Hepatic stellate cell (primary cell): ENCODE measurements at places on chromosomes 5 and 9.

DNA sequence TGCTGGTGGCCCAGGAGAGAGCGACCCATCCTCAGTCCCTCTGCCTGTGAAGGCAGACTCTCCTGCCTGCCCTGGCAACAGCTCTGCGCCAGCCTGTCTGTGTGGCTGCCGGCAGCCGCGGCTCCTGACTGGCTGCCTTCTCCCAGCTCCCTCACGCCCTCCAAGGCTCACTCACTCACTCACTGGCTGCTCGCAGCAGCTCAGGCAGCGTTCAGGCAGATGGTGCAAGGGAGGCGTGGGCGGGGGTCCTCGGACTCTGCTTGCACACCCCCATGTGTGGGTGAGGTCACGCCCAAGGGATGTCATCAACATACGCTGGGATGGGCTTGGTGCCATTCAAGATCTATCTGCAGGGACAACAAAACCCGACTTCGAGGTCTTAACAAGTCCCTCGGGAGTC is 66.7 kb downstream of the DAB2IP start:
- no peak for DNase-seq

DNA sequence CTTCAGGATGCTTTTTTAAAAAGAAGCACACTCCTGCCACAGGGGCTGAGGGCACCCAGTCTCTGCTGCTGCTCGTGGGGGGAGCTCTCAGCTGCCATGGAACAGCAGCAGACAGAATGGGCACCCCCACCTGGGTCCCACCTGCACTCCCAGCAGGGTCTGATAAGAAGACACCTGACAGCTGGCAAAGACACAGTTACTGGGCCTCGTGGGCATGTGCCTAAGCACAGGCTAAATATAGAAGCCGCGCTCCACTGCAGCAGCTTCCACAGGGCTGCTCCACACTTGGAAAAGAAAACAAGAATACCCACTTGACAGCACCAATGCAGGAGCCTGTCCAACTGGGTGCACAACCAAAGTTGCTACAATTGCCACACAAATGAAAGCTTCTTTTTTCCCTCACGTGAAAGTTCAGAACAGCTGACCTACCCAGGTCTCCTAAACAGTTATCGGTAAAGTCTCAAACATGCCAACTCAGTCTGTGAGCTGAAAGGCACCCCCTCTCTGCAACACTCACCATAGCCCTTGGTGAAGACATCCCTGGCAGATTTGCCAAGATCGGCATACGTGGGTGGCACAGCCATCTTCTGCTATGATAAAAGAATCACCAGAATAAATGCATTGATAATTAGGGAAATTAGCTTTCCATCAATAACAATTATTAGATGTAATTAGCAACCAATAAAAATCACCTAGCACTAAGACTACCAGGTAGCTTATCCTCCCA is 12.2 kb downstream of the VDAC1 start:
- DNase-seq = no peak

- no peak for DNase-seq
Measured at GRCh38 chr9:89175828-89176261, 2.8 kb downstream of the SHC3 start.

DNA sequence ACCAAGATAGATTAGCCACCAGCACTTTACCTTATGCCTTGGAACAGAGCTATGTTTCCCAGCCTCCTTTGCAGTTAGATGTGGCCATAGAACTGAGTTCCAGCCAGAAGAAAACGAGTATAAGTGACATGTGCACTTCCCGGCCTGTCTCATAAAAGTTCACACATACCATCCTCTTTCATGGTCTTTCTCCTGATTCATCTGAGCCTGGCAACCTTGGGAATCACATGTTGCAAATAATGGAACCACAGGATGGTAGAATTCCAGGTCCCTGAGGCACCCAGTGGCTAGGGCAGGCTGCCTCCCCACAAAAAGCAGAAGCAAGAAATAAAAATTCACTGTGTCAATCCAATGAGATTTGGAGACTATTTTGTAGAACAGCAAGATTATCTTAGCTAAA is 128.1 kb downstream of the PDE4D start:
- no peak for DNase-seq

DNA sequence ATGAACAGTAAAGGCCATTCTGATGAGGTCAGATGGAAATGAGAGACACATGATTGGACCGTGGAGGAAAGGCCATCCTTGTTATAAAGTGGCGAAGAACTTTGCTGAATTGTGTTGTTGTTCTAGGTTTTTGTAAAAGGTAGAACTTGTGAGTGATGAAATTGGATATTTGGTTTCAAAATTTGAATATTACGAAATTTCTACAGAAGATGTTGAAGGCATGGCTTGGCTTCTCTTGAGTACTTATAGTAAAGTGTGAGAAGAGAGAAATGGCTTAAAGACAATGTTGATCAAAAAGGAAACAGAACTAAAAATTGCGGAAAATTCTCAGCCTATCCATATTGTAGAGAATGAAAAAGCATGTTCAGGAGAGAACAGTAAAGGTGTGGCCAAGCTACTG is 166.6 kb upstream of the S1PR3 start:
- no peak for DNase-seq

GRCh38 chr9:88005240-88005639 is 30.9 kb upstream of the CDK20 start:
- DNase-seq = no peak

DNA sequence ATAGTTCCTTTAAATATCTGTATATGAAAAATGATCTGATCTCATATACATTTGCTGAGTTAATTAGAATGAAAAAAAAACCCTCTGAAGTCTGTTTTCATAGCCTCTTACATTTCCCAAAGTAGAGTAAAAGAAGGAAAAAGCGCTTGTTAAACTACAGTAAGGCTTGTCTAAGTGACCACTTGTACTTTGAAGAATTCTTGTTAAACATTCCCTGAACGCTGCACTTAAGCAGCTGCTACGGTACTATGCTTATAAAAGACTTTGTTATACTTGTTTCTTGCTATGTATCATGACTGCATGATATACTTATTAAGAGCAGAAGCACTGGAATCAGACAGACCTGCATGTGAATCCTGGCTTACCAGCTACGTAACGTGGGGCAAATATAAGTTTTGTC is 81.7 kb upstream of the MTAP start:
- no peak for DNase-seq

GRCh38 chr5:101532430-101532829 is 629.3 kb upstream of the ST8SIA4 start:
- DNase-seq = no peak

DNA sequence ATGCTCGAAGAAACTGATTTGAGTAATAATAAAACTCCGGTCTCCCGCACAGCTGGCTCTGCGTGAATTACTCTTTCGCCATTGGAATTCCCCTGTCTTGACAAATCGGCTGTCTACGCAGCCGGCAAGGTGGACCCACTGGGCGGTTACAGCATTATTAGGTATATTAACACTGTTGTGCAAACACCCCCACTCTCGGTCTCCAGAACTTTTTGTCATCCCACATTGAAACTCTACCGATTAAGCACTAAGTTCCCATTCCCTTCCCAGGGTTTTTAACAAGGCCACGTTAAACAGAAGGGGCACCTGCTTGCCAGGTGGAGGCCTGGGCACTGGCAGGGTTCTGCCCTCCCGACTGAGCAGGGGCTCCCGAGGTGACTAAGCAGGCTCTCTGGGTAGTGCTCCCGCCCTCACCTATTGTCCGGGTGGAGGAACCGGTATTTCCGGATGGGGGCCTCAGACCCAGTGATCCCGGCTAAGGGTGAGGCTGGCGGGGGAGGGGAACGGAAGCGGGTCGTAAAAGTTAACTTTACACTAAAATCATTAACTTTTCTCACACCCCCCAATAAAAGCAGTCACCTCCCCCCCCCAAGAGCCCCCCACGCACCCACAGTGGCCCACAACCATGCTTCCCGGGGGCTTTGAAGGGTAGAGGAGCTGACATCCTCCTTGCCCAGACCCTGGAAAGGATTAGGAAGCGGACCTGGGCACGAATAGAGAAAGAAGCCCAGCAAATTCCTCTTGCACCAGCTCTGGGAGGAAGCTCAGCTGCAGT is 53.5 kb upstream of the TJP2 start:
- DNase-seq = peak; percentile 41

DNA sequence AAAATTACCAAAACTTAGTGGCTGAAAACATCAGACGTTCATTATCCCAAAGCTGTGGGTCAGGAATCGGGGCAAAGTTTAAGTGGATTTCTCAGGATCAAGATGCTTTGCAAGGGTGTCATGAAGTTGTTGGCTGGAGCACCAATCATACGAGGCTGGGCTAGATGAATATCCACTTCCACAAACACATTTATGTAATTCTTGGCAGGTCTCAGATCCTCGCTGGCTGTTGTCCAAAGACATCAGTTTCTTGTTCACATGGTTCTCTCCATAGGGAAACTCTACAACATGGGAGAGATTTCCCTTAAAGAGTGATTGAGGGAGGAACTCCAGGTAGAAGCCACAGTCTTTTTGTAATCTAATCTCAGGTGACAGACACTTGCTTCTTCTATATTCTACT is 20.2 kb upstream of the CCDC192 start:
- no peak for DNase-seq

- no peak for DNase-seq
Measured at GRCh38 chr5:150788977-150789376, 10.4 kb downstream of the SMIM3 start.

- no peak for DNase-seq
Measured at GRCh38 chr9:112659906-112660305, 58.0 kb downstream of the INIP start.

DNA sequence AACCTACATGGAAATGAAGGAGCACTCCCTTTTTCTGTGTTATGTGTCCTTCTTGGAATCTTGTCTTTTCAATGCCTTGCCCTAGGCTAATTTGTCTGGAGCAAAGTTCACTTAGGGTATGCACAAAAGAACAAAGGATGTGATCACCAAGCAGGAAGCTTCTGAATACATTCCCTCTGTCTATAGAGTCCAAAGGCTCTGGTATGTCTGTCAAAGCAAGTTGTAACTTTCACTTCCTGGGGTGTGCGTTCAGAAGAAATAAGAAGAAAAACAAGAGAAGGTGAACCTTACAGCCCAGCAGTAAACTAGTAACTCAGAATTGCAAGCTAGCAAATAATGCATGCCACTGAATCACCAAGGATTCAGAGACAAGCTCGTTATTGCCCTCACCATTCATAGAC is 31.7 kb upstream of the CDH6 start:
- no peak for DNase-seq

- no peak for DNase-seq
Measured at GRCh38 chr5:3217771-3218495, 377.7 kb upstream of the IRX1 start.

- DNase-seq = no peak
Measured at GRCh38 chr5:54870271-54870670, 115.1 kb downstream of the ESM1 start.

GRCh38 chr9:132694144-132694543 is 23.9 kb downstream of the GTF3C4 start:
- no peak for DNase-seq

GRCh38 chr5:67196537-67197059 is at the start of gene CD180:
Gene CD180 (minus strand): TSS chr5:67196799. CDS start chr5:67196641, 158 bp downstream.
- no peak for DNase-seq

- DNase-seq = no peak
Measured at GRCh38 chr9:134693641-134694367, 52.2 kb downstream of the COL5A1 start.

GRCh38 chr5:147515269-147515668 is 5.4 kb upstream of the DPYSL3 start:
- DNase-seq = no peak

DNA sequence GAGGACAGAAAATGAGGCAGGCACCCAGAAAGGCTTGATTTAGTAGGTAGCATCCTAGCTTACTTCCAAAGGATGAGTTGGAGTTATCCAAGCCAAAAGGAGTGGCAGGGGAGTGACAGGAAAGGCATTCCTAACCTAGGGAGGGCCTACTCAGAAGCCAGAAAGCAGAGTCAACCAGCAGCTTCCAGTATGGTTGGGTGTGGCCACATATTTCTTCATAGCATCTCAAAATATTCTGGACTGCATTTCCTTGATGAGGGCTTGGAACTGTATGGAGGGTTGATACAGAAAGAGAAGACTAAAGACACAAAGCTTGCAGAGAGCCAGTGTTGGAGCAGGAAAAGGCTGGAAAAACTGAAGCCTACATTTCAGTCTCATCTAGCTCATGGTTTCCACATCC is 656.8 kb upstream of the DMAC1 start:
- DNase-seq = no peak

GRCh38 chr5:108681079-108681921 is 66.4 kb upstream of the FER start:
- peak; percentile 58 for DNase-seq

- DNase-seq = no peak
Measured at GRCh38 chr5:116759860-116760640, 185.4 kb upstream of the SEMA6A start.

- DNase-seq = no peak
Measured at GRCh38 chr5:172499287-172499686, 45.0 kb upstream of the SH3PXD2B start.

GRCh38 chr5:103271570-103272289 is 13.2 kb downstream of the MACIR start:
- no peak for DNase-seq
